Activated CD4-positive, CD25-positive, alpha-beta regulatory T cell treated with anti-CD3 and anti-CD28 coated beads, Interleukin-2, amount 50 U/mL, for 24 hours (primary cell): ENCODE measurements at places on chromosomes 1 and 21.

DNA sequence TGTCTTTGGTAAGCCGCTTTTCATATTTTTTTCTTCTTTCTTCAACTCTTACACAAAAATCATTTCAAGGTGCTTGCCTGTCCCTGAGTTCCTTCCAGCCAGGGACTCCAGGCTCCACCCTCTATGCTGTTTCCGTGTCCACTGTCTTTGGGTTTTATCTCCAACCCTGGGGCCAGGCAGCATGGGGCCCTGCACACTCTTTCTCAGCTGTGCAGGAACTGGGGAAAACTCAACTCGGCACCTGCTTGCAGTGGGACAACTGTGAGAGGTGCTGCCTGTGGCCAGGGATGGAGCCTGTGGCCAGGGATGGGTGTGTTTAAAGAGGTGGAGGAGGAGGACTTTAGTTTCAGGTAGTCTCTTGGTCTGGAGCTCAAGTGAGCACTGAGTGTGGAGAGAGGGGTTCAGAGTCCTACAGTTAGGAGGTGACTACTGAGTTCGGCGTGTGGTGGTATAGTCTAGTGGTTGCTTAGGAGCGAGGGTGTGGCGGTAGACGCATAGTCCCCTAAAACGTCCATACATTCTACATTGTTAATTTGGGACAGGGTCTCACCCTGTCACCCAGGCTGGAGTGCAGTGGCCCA lies 13.4 kb downstream of the TNFRSF8 start:
- no peak for ATAC-seq

- ATAC-seq, result no peak
Observed at GRCh38 chr1:119285482-119285881, 83.1 kb upstream of the HAO2 start.

GRCh38 chr21:20527731-20528460 lies 470.3 kb upstream of the NCAM2 start:
- ATAC-seq, result no peak

DNA sequence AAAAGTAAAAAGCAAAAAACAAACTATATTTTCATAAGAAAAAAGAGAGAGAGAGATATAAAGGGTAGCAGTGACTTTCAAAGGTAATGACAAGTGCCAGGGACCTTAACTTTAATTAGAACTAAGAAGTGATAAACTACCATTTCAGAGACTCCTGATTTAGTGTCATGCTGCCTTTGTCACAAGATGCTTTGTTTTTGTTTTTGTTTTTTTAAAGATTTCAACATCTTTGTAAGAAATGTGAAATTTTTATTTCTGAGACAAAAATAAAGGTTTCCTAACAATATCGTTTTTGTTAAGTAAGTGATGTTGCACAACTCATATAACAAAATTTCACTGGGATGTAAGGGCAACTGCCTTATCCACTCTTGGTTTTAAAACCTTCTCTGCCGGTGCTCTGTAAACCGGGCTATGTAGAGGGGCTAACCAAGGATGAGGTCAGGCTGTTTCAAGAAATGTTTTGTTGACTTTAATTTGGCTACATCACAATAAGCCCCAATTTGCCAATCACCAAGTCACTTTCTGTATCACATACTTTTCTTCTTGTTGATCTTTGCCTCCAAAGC lies 35.2 kb upstream of the SYT2 start:
- ATAC-seq, result no peak

GRCh38 chr21:44521928-44522752 lies 17.9 kb downstream of the KRTAP10-1 start:
- no peak for ATAC-seq
